ENCODE measurements at places on chromosomes 7 and 10.

- no peak for DNase-seq
Measured at GRCh38 chr7:44218418-44219201, 17.8 kb downstream of the YKT6 start.

- no peak for DNase-seq
Measured at GRCh38 chr7:126378642-126379041, 874.1 kb downstream of the GRM8 start.

DNA sequence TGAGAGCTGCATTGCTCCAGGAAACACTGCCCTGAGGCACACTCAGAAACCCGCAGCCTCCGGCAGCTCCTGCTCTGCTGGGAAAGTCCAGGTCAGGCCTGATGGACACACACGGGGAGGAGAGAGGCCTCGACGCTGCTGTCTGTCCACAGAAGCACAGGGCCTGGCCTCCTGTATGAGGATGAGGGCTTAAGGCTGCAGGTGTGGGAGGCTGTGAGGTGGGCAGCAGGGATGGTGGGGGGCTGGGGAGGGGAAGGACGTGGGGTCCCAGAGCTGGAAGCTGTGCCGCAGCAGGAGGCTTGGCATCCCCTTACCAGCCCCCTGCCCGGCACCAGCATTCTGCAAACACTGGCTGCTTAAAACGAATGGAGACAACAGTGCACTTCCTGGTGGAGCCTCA is 186.2 kb downstream of the DNAJB6 start:
- DNase-seq, result no peak

- peak; percentile 28 for DNase-seq
Measured at GRCh38 chr7:17071866-17072265, 190.1 kb upstream of the AGR3 start.

DNA sequence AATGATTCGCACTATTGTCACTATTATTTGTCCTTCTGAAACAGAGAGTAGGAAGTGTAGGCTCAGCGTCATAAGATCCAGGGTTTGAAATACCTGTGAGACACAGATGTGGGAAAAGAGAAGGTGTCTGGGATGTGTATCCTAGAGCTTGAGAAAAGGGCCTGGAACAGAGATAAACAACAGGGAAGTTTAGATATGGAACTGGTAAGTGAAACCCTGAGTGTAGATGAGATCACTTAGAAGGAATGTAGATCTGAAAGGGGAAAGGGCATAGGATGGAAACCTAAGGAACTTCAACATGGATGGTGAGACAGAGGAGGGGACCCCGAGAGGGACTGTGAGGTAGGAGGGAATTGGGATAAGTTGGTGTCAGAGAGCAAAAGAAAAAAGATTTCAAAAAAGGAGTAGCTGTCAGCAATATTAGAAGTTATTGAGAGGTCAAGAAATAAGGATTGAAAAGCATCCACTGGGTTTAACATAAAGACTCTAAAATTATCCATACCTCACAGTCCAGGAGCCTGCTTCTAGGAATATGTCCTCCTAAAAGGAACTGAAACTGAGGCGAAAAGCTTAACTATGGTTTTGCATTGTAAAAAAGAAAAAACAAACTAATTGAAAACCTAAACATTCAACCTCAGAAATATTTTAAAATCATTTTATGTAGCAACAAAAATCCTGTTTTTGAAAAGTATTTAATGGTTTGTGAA is 119.2 kb upstream of the NPVF start:
- no peak for DNase-seq

DNA sequence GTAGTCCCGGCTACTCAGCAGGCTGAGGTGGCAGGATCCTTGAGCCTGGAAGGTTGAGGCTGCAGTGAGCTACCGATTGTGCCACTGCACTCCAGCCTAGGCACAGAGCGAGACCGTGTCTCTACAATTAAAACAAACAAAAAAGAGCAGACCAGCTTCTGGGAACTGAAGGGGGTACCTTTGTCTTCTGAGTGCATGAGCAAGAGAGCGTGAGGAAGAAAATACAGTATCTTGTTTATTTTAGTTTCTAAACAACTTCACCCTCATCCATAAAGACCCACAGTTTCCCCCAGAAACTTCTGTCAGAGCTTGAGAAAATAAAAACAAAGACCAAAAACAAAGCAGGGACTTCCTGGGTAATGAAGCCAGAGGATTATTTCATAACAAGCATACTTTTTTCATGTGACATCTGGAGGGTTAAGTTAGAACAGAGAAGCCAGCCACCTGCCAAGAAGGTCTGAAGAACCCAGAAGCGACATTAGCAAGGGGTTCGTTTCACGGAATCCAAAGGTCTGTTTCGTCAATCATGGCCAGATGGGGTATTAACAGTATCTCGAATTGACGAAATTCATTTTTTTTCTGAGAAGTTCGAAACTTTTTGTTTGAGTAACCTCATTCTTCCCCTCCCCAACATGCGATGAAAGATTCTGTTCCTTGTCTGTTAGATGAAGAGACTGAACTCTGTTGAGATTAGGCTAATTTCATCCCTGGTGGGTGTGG is 10.2 kb upstream of the IL2RA start:
- DNase-seq, result peak; percentile 67

GRCh38 chr10:109245821-109246220 is 677.5 kb downstream of the XPNPEP1 start:
- DNase-seq, result no peak

GRCh38 chr10:64528294-64529002 is 1007.2 kb downstream of the REEP3 start:
- no peak for DNase-seq

GRCh38 chr7:36266683-36267082 is 113.6 kb downstream of the EEPD1 start:
- no peak for DNase-seq

GRCh38 chr7:151623766-151624165 is 104.1 kb upstream of the RHEB start:
- DNase-seq, result no peak

GRCh38 chr10:30502266-30503060 is 68.5 kb downstream of the MAP3K8 start:
- peak; percentile 42 for DNase-seq

DNA sequence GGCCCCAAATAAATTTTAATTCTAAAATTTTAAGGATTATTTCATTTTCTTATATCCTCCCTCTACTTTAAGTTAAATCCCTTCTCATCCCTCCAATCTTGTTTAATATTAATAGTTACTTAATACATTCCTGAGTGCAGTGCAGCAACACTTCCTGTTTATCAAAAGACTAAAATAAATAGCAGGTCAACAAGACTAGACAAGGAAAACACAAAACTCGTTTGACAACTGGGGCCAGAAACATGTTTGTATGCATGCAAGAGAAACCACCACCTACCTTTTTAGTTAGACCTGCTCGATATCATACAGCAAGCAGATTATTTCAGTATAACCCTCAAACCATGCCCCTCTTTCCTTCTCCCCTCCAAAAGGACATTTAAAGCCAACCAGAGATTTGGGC is 95.8 kb downstream of the PARD3 start:
- no peak for DNase-seq

DNA sequence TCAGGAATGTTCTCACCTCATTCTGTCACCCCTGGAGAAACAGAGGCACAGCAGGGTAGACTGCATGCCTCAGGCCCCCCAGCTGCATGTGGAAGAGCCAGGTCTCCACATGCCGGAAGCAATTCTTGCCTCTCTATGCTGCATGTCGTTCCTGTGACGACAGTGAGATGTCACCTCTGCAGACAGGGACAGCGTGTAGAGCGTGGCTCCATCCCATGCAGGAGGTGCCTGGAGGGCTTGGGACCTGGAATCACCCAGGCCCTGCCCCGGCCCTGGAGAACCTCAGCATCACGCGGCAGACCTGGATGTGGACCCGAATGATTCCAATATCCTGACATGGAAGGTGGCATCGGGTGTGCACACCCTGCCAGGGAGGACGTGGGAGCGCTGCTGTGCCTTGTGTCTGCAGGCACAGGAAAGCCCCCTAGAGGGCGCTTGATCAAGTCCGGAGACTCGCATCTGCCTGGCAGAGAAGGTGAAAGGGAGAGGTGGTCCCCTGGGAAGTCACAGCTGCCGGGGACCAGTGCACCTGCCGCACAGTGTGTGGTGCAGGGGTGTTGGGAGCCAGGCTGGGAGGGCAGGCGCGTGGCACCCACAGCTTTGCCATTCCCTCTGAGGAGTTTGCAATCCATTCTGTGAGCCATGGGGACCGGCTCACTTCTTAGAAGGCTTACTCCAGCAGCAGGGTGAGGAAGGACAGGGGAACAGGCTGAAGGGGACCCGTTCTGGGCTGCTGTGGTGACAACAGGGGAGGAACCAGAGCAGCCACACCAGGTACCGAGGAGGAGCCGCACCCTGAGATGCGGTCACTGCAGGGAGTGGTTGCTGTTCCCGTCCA is 45.3 kb upstream of the EN2 start:
- peak; percentile 89 for DNase-seq

- DNase-seq, result no peak
Measured at GRCh38 chr10:22651276-22651980, 63.0 kb downstream of the PIP4K2A start.

GRCh38 chr10:125085258-125086054 is 74.9 kb downstream of the CTBP2 start:
- DNase-seq, result no peak

DNA sequence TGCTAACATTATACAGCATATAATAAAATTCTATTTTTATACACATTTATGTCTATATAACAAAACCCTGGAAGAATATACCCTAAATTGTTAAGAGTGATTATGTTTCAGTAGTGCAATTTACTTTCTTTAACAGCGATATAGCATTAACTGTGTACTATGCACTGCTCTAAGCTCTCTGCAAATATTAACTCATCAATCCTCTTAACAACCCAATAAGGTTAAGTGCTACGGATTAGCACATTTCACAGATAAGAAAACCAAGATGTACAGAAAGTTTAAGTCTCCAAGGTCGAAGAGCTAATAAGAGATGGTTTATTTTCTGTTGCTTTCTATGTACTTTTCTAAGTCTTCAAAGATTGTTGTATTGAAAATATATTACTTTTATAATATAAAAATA is 95.8 kb downstream of the SEMA3C start:
- no peak for DNase-seq
